GM04504 (cell line): ENCODE measurements at places on chromosomes 13 and 19.

DNA sequence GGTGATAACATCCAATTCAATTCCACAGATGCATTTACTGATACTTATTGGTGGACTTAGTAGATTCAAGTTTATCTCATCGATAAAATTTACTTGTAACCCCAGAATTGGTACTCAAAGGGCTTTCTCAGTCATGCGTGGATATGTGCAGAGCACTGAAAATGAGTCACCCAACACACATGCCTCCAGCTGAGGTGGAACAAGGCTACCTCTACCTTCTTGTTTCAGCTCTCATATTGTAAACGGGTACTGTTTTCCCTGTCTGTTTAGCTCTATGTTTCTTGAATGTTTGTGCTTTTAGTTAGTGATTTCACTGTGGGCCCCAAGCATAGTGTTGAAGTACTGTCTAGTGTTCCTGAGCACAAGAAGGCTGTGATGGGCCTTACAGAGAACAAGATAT lies 1.5 kb downstream of the LRRC63 start:
- no peak for DNase-seq

DNA sequence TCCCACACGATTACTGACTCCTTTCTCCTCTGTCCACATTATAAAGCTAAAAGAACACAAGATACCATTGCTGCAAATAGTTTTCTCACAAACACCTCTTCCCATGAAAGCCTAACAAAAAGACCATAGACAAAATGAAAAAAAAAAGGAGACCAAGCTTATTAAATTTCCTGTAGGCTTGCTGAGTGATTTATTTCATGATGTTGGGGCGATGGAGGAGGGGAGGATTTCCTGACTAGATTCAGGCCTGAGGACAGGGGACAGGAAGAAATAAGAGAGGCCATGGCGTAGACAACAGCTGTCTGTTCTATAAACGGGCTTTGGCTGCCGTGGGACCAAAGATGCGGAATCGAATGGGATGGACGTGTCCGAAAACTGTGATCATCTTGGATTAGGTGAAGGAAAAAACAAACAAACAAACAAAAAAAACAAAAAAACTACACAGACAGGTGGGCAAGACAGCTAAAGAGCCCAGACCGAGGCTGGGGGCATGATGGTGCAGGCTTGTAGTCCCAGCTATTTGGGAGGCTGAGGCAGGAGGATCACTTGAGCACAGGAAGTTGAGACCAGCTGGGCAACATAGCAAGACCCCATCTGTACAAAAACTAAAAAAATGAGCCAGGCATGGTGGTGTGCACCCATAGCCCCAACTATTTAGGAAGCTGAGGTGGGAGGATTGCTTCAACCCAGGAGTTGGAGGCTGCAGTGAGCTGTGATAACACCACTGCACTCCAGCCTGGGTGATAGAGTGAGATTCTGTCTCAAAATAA lies 5.3 kb downstream of the TMPRSS9 start:
- DNase-seq, result no peak

DNA sequence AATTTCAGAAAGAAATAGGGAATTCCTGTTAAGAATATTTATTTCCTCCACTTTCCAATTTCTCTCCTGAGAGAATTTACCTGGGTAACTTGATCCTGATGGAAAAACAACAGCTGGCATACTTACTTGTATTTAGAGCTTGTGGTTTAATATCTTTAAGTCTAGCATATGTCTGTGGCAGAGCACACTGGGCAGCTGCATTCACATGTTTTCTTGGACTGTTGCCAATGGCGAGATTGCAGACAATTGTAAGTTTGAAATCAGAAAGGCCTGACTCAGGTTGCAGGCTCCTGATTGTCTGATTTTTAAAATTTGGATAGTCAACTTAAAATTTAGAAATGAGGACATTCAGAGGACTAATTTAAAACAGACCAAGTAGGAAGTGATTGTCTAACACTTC lies 66.9 kb downstream of the NHLRC3 start:
- no peak for DNase-seq

- no peak for DNase-seq
These were observed 560.7 kb upstream of the KLHL1 start for GRCh38 chr13:70668983-70669382.

DNA sequence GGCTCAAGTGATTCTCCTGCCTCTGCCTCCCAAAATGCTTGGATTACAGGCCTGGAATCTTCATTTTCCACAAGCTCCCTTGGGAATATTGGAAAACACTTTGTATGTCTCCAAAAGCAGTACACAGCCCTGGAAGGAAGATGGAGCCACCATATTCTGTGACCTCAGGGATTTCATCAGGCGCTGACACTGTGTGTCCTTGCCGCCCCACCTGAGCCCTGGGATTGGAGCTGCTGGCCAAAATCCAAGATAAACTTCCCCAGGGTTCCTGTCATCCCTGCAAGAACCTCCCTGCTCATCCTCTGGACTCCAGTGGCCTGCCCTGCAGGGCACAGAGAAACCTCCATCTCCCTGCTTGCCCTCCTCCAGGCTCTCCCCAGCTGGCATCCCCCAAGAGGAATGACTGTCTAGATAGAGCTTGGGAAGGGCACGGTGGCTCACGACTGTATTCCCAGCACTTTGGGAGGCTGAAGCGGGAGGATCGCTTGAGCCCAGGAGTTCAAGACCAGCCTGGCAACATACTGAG lies 1.3 kb upstream of the GNG7 start:
- no peak for DNase-seq

GRCh38 chr13:100714478-100714877 lies 39.9 kb upstream of the TMTC4 start:
- no peak for DNase-seq

- no peak for DNase-seq
These were observed 27.1 kb downstream of the PIBF1 start for GRCh38 chr13:72808917-72809500.

DNA sequence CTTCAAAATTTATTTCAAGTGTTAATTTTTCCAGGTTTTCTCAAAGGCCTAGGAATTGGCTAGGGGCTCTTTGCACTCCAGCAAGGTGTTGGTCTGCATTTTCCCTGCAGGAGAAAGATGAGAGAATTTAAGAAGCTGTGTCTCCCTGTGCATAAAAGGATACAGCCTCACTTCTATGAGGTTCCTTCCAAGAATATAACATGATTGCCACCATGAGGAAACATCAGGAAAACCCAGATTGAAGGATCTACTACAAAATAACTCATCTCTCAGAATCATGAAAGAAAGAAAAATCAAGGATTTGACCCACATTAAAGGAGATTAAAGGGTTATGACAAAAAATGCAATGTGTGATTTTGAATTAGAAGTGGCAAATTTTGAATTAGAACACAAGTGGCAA lies 69.9 kb downstream of the RUBCNL start:
- no peak for DNase-seq
